ENCODE measurements at places on chromosomes 4 and X.
A peak's percentile ranks its signal among the peaks of the same experiment; 100 is the strongest.

GRCh38 chr4:184681916-184682315, 32.4 kb downstream of the PRIMPOL start:
- no peak for DNase-seq

GRCh38 chrX:42952621-42953020, 174.7 kb upstream of the PPP1R2C start:
- no peak for DNase-seq

GRCh38 chr4:20618731-20619130, 81.5 kb upstream of the PACRGL start:
- DNase-seq: no peak

GRCh38 chr4:40373636-40374035, 38.5 kb downstream of the CHRNA9 start:
- DNase-seq: no peak

DNA sequence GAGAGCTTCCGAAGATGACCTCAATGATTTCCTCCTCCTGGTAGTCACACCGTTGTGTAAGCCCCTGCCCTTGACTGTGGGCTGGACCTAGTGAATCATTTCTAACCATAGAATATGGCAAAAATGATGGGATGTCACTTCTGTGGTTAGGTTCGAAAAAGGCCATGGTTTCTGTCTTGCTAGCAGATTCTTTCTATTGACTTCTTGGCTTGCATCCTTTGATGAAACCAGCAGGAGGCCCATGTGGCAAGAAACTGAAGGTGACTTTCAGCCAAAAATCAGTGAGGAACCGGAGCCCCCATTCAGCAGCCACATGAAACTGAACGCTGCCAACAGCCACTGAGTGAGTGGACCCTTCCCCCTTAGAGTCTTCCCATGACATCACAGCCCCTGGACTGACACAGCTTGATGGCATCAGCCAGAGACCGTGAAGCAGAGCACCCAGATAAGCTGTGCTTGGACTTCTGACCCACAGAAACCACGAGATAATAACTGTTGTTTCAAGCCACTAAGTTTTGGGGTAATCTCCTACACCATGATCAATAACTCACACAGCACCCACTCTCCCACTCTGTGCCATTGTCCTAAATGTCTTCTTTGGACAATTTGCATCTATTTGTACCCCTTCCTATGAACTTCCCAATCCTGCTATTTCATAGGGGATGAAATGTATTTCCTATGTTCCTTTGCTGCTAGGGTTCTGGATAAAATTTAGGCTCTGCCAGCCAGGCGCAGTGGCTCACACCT, 148.0 kb upstream of the STX18 start:
- DNase-seq: no peak

- DNase-seq: no peak
Measured at GRCh38 chr4:25800245-25800644, 62.5 kb downstream of the SEL1L3 start.

GRCh38 chrX:46573331-46573891, at the start of gene CHST7:
Gene CHST7 (plus strand): TSS chrX:46573765. CDS start chrX:46573932, 167 bp downstream.
- peak; percentile 57 for DNase-seq

DNA sequence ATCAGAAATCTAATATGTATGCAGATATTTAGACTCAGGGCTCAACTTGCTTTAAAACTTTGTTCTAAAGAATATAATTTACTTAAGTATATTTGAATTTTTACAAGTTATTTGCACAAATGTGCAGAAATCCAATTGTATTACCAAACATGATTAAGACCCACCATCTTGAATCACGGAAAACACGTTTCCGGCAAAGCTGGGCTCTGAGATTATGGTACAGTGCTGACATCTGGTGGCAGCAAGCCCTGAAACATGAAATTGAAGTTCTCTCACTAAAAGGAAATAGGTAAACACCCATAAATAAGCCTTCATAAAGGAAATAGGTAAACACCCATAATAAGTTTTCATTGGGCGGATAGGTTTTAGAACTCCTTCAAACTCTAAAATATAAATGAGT, 98.3 kb upstream of the MAOA start:
- peak; percentile 51 for DNase-seq
